ENCODE measurements at places on chromosomes 3 and 15.

- H3K27me3 ChIP-seq: peaks cover 47% of the 10 kb centered on the region
- no peaks in the 10 kb centered on the region for H3K36me3 ChIP-seq
- no peak overlapping the region for H3K27ac ChIP-seq
- peaks cover 4% of the 10 kb centered on the region for H3K4me1 ChIP-seq
Measured at GRCh38 chr3:24523215-24523614, 28.6 kb upstream of the THRB start.

- H3K27ac ChIP-seq: no peak overlapping the region
- no peak for DNase-seq
- H3K27me3 ChIP-seq: no peaks in the 10 kb centered on the region
- no peak overlapping the region for H3K4me3 ChIP-seq
- H3K36me3 ChIP-seq: no peaks in the 10 kb centered on the region
- H3K4me1 ChIP-seq: no peaks in the 10 kb centered on the region
Measured at GRCh38 chr3:110393941-110394340, 677.7 kb upstream of the NECTIN3 start.

GRCh38 chr3:155425396-155425795 lies 131.9 kb upstream of the STRIT1 start:
- DNase-seq: no peak
- H3K4me1 ChIP-seq: no peaks in the 10 kb centered on the region

DNA sequence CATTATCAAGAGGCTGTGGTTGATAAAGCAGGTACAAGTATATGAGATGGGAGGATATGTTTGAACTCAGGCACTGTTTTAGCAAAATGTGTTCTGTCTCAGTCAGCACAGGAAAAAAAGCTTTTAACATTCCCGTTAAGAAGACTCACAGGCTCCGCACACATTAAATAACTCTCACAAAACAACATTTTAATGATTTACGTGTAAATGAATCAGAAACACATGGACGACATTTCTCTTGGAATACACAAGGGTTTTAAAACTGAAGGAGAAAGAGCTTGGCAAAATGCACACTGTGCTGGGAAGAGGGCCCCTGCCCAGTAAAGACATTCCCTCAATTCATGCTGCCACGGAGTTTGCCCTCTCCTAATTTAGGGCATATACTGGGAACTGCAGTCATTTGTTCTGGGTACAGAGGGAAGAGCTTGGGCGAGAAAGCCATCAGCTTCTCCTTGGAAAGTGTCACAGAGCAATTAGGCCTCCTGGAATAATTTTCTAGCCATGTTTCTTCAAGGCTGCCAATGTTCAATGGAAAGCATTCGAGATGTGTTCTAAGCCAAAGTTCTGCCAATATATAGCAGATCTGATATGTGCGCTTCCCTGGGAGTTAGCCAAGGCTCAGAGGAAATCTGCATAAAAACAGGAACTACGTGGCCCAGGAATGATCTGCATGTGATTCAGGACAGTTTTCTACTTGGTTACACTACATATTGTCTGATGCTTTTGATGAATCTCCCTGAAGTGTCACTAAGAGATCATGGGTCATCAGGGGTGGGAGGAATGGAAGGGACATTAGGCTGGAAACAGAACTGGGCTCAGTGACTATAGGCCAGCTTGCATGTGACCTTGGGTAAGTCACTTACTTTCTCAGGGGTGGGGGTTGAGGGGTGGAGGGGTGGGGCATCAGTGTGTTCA lies 2.2 kb upstream of the MASP1 start:
- peaks cover 65% of the 10 kb centered on the region for H3K27me3 ChIP-seq
- H3K4me3 ChIP-seq: no peak overlapping the region

DNA sequence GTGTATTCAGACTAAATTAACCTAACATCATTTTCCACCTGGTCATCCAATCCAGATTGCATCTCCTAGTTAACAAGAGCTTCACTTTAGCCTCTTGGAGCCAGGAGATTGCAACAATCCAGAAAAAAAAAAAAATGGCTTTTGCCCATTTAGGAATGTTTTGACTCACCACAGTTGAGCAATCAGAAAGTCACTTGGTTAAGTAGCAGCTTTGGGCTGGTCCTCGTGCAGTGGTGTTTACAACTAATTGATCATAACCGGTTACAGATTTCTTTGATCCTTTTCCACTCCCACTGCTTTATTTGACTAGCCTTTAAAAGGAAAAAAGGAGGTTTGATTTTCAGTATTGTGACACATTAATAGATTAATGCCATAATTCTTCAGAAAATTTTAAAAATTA lies 688.8 kb upstream of the CCDC54 start:
- DNase-seq: no peak
- H3K27me3 ChIP-seq: peaks cover 7% of the 10 kb centered on the region
- H3K36me3 ChIP-seq: no peaks in the 10 kb centered on the region
- H3K4me1 ChIP-seq: no peaks in the 10 kb centered on the region
- no peak overlapping the region for H3K27ac ChIP-seq

DNA sequence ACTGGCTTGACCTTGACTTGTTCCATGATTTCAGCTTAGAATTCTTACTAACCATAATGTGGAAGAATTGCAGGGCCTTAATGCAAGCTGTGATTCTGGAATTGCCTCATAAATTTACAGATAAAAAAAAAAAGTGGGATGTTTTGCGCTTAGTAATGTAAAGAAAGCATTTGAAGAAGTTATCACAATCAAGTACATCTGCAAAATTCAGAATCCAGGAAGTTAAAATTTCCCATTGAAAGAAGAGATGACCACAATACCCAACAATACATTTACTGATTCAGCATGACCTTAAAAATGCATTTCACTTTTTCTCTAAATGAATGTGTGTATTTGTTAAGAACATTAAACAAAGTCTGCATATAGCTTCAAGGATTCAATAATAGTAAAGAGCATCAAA lies 65.1 kb upstream of the CCNL1 start:
- no peak overlapping the region for H3K4me3 ChIP-seq
- peaks cover 12% of the 10 kb centered on the region for H3K27me3 ChIP-seq
- DNase-seq: no peak
- H3K36me3 ChIP-seq: peaks cover 8% of the 10 kb centered on the region
- H3K4me1 ChIP-seq: peaks cover 20% of the 10 kb centered on the region
- H3K27ac ChIP-seq: peak overlapping the region; percentile 43

GRCh38 chr15:90004671-90005070 lies 3.5 kb downstream of the ZNF710 start:
- H3K36me3 ChIP-seq: peaks cover 12% of the 10 kb centered on the region
- H3K4me3 ChIP-seq: peak overlapping the region; percentile 91
- H3K27me3 ChIP-seq: no peaks in the 10 kb centered on the region
- DNase-seq: peak; percentile 55
- peak overlapping the region; percentile 77 for H3K27ac ChIP-seq

- H3K4me3 ChIP-seq: no peak overlapping the region
- H3K36me3 ChIP-seq: no peaks in the 10 kb centered on the region
- no peaks in the 10 kb centered on the region for H3K4me1 ChIP-seq
- H3K27ac ChIP-seq: no peak overlapping the region
Measured at GRCh38 chr3:198022604-198023003, 62.6 kb downstream of the LMLN start.

- H3K27ac ChIP-seq: no peak overlapping the region
- no peak for DNase-seq
- peaks cover 32% of the 10 kb centered on the region for H3K27me3 ChIP-seq
- H3K36me3 ChIP-seq: no peaks in the 10 kb centered on the region
Measured at GRCh38 chr3:128568602-128569490, 75.8 kb upstream of the GATA2 start.

- no peaks in the 10 kb centered on the region for H3K27me3 ChIP-seq
- no peak overlapping the region for H3K4me3 ChIP-seq
- H3K27ac ChIP-seq: no peak overlapping the region
- H3K36me3 ChIP-seq: no peaks in the 10 kb centered on the region
- no peak for DNase-seq
- H3K4me1 ChIP-seq: peaks cover 38% of the 10 kb centered on the region
Measured at GRCh38 chr3:153291059-153291685, 129.1 kb downstream of the RAP2B start.

- H3K4me3 ChIP-seq: no peak overlapping the region
- H3K36me3 ChIP-seq: no peaks in the 10 kb centered on the region
- no peaks in the 10 kb centered on the region for H3K27me3 ChIP-seq
Measured at GRCh38 chr15:77870195-77871065, 207.1 kb downstream of the TBC1D2B start.

- H3K36me3 ChIP-seq: peaks cover 31% of the 10 kb centered on the region
- H3K4me3 ChIP-seq: peak overlapping the region; percentile 59
Measured at GRCh38 chr3:171347301-171348039, 112.7 kb downstream of the TNIK start.

- H3K36me3 ChIP-seq: peaks cover 2% of the 10 kb centered on the region
- H3K4me3 ChIP-seq: no peak overlapping the region
- H3K4me1 ChIP-seq: no peaks in the 10 kb centered on the region
- H3K27ac ChIP-seq: no peak overlapping the region
Measured at GRCh38 chr15:46879032-46879770, 838.1 kb upstream of the SEMA6D start.

DNA sequence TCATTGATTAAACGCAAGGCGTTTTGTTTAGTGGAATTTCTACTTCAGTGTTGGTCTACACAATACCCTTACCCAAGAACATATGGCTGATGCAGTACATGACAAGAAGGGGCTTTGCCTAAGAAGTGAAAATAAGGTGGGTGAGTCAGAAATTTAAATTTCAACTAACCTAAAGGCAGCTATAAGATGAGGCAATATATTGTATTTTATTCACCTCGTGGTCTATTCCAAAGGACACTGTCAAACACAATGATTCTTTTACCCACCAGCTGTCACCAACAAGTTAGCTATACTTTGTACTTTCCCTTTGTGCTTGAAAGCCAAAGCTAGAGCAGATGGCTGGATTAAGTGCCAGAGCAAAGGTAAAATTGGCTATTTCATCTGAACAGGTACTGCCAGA lies 10.9 kb upstream of the SETMAR start:
- H3K27me3 ChIP-seq: no peaks in the 10 kb centered on the region
- H3K36me3 ChIP-seq: no peaks in the 10 kb centered on the region
- peaks cover 16% of the 10 kb centered on the region for H3K4me1 ChIP-seq
- H3K27ac ChIP-seq: no peak overlapping the region

DNA sequence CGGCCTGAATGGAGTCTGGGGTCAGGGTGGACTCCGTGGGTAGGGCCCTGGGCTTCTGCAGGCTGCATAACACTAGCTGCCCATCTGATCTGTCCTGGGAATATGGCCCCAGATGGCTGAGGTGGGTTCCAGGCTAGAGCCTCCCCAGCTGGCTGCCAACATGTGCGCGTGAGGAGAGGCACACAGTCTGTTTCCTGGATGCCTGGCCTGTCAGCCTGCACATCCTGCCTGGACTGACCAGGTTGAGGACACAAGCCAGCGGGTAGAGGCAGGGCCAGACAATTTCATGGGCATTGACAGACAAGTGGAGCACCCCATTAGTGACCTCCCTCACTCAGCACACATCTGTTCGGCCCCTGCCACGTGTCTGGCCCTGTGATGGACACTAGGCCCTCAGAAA lies 29.8 kb upstream of the RPL29 start:
- no peak overlapping the region for H3K27ac ChIP-seq
- H3K4me3 ChIP-seq: no peak overlapping the region
- H3K36me3 ChIP-seq: no peaks in the 10 kb centered on the region
- H3K4me1 ChIP-seq: no peaks in the 10 kb centered on the region
- no peaks in the 10 kb centered on the region for H3K27me3 ChIP-seq

GRCh38 chr15:55031727-55032126 lies 165.0 kb downstream of the RSL24D1 start:
- H3K4me1 ChIP-seq: no peaks in the 10 kb centered on the region
- peaks cover 6% of the 10 kb centered on the region for H3K27me3 ChIP-seq
- no peaks in the 10 kb centered on the region for H3K36me3 ChIP-seq
- no peak overlapping the region for H3K4me3 ChIP-seq
- H3K27ac ChIP-seq: no peak overlapping the region
- DNase-seq: no peak

- H3K4me3 ChIP-seq: no peak overlapping the region
- H3K36me3 ChIP-seq: no peaks in the 10 kb centered on the region
- DNase-seq: no peak
- H3K4me1 ChIP-seq: no peaks in the 10 kb centered on the region
- H3K27ac ChIP-seq: no peak overlapping the region
Measured at GRCh38 chr3:89395456-89395855, 288.0 kb downstream of the EPHA3 start.

- H3K27me3 ChIP-seq: no peaks in the 10 kb centered on the region
- H3K4me3 ChIP-seq: no peak overlapping the region
- H3K27ac ChIP-seq: no peak overlapping the region
- peaks cover 5% of the 10 kb centered on the region for H3K4me1 ChIP-seq
- H3K36me3 ChIP-seq: no peaks in the 10 kb centered on the region
- no peak for DNase-seq
Measured at GRCh38 chr15:22815766-22816165, 22.7 kb upstream of the NIPA2 start.
